Tibial nerve (tissue), 4 donors: ENCODE measurements at places on chromosomes 6 and 20. TPM values are rescaled to one million over a fixed set of nuclear protein-coding genes. Genes with fewer than 3 reads are reported as not detected.

Gene SNAP91
- not detected for total RNA-seq

Gene LY6G6F
- total RNA-seq = not detected

Gene PTGIS
- 31.5 TPM for total RNA-seq

Gene KHDC1L
- total RNA-seq = not detected

Gene OR2H2
- not detected for total RNA-seq

Gene WFDC5
- not detected for total RNA-seq

Gene VSX1
- total RNA-seq = not detected

Gene C6orf15
- not detected for total RNA-seq

Gene CALHM5
- 4.5 TPM for total RNA-seq

Gene LY6G6C
- not detected for total RNA-seq

Gene CDH4
- total RNA-seq = 0.78 TPM

Gene BPIFB2
- not detected for total RNA-seq

GRCh38 chr20:64027981-64028685 lies 7.8 kb upstream of the C20orf204 start:
- no peak overlapping the region for H3K27ac ChIP-seq
- DNase-seq = no peak
- peaks cover 100% of the 10 kb centered on the region for H3K36me3 ChIP-seq
- no peaks in the 10 kb centered on the region for H3K4me1 ChIP-seq
- H3K27me3 ChIP-seq = no peaks in the 10 kb centered on the region

GRCh38 chr6:34810017-34810882 lies 18.4 kb downstream of the BLTP3A start:
- no peak for DNase-seq
- no peaks in the 10 kb centered on the region for H3K4me1 ChIP-seq
- no peak overlapping the region for H3K4me3 ChIP-seq

GRCh38 chr6:136058852-136059251 lies 191.3 kb downstream of the MTFR2 start:
- H3K4me1 ChIP-seq = no peaks in the 10 kb centered on the region
- H3K27ac ChIP-seq = no peak overlapping the region
- no peaks in the 10 kb centered on the region for H3K36me3 ChIP-seq
- no peaks in the 10 kb centered on the region for H3K27me3 ChIP-seq

GRCh38 chr6:53647462-53648094 lies 18.0 kb downstream of the KLHL31 start:
- no peaks in the 10 kb centered on the region for H3K27me3 ChIP-seq
- no peaks in the 10 kb centered on the region for H3K36me3 ChIP-seq
- H3K4me1 ChIP-seq = no peaks in the 10 kb centered on the region
- H3K4me3 ChIP-seq = no peak overlapping the region

DNA sequence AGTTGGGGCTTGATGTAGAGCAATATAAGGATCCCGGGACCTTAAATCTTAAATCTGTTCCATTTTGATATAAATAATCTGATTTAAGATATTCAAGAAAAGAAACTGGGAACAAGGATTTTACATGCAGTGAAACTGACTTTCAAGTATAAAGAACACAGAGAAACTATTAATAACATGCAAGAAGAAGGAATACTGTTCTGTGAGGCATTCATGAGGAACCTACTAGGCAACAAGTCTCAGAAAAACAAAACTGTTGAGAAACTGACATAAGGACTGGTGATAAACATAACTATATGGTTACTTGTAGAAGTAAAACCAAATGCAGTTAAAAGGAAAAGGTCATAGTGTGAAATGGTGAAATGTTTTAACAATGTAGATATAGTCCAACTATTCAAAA lies 15.8 kb downstream of the HDDC2 start:
- no peak overlapping the region for H3K4me3 ChIP-seq
- no peak for DNase-seq
- H3K27me3 ChIP-seq = no peaks in the 10 kb centered on the region

DNA sequence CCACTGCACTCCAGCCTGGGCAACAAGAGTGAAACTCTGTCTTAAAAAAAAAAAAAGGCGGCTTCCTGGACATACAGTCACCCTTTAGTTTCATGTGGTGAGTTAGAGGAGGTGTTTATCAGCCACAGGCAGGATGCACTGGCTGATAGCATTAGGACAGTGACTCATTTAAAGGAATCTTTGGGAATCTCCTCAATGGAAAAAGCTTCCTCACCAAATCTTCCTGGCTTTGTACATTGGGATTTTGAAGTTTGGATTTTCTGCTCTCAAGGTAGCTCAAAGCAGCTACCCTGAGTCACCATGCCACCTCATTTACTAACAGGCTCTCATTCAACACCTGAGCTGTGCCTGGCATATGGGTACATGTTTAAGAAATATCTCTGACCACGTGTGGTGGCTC lies 20.2 kb downstream of the PRPH2 start:
- H3K36me3 ChIP-seq = no peaks in the 10 kb centered on the region
- H3K27ac ChIP-seq = no peak overlapping the region
- no peak overlapping the region for H3K4me3 ChIP-seq
- no peaks in the 10 kb centered on the region for H3K27me3 ChIP-seq
- no peak for DNase-seq
- H3K4me1 ChIP-seq = no peaks in the 10 kb centered on the region

GRCh38 chr6:165976684-165977083 lies 191.0 kb downstream of the TBXT start:
- no peaks in the 10 kb centered on the region for H3K36me3 ChIP-seq
- H3K27ac ChIP-seq = no peak overlapping the region
- H3K27me3 ChIP-seq = no peaks in the 10 kb centered on the region
- no peak overlapping the region for H3K4me3 ChIP-seq
- H3K4me1 ChIP-seq = no peaks in the 10 kb centered on the region
- no peak for DNase-seq

DNA sequence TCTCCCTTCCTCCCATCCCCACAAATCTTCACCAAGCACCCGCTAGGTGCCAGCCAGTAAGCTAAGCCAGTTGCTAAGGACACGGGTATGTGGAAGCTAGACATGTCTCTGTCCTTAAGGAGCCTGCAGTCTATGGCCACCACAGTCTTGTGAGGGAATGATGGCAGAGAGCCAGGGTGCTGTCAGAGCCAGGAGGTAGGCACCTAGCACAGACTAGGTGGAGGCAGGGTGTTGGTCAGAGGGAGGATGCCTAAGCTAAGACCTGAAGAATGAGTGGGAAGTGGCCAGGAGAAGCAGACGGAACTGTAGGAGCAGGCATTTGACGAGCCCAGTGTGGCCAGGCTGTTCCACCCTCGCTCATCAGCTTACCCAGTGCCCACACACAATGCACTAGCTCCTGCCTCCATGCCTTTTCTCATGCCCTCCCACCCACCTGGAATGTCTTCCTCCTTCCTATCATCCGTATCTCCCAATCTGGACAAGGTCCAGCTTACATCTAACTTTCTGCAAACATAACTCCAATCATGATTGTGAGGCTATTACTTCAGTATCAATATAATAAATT lies 125.6 kb downstream of the FOXC1 start:
- DNase-seq = no peak
- no peak overlapping the region for H3K27ac ChIP-seq
- H3K4me3 ChIP-seq = no peak overlapping the region
- H3K36me3 ChIP-seq = no peaks in the 10 kb centered on the region
- no peaks in the 10 kb centered on the region for H3K27me3 ChIP-seq
- no peaks in the 10 kb centered on the region for H3K4me1 ChIP-seq

DNA sequence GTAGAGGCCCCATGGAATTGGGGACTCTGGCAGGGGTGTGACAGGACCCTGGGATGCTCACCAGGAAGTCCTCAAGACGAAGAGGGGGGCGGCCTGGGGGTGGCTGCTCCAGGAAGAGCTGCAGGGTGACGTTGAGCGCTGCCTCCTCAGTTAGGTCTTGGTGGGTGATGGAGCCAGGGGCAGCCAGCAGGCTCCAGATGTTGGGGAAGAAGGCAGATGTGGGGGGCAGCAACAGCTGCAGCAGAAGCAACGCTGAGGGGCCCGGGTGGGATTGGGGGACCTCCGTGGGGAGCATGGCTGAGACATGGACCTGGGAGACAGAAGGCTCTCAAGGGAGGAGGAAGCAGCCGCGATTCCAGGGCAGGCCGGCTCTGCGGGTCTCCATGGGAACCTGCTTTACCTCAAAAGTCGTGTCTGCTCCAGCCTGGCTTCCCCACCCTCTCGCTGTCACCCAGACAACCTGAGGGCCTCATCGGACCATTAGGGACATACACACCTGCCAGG lies 591 bp downstream of the VWA7 start:
- no peak overlapping the region for H3K4me3 ChIP-seq
- H3K27ac ChIP-seq = no peak overlapping the region
- H3K27me3 ChIP-seq = no peaks in the 10 kb centered on the region
- H3K4me1 ChIP-seq = peaks cover 9% of the 10 kb centered on the region

DNA sequence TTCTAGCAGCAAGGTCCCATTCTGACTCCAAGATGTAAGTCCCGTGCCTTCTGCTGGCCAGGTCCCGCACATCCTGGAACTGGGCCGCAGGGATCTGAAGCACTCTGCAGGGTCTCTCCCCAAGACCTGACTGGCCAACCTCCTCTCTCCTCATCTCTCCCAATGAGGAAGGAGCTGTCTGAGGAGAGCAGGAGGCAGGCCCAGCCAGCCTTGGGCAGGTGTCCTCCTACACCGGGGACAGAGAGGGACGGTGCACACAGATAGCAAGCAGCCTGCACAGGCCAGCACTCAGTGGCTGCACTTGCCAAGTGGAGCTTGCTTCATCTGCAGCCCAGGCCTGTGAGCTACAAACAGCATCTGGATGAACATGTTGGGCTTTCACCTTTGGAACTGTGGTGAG lies 76.8 kb upstream of the CD93 start:
- no peak for DNase-seq
- no peak overlapping the region for H3K4me3 ChIP-seq
- H3K4me1 ChIP-seq = peaks cover 51% of the 10 kb centered on the region
- H3K27me3 ChIP-seq = no peaks in the 10 kb centered on the region
- no peaks in the 10 kb centered on the region for H3K36me3 ChIP-seq

DNA sequence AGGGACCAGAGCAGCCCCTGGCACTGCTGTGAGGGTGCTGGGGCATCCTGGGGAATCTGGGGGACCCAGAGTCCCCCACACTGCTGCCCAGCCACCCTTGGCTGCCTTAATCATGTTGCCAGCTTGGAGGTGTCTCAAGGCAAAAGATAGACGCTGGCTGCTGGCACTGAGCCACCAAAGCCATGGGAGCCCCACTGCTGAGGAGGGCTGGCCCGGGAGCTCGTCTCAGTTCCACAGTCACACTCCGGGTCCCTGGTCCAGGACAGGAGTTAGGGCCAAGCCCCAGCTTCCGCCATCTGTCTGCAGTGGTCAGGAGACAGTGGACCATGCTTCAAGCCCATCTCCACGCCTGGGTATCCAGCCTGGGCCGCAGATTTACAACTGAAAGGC lies 41.0 kb upstream of the HMGA1 start:
- H3K27me3 ChIP-seq = no peaks in the 10 kb centered on the region
- H3K36me3 ChIP-seq = no peaks in the 10 kb centered on the region
- peaks cover 13% of the 10 kb centered on the region for H3K4me1 ChIP-seq
- peak overlapping the region; percentile 39 for H3K27ac ChIP-seq
- DNase-seq = no peak

DNA sequence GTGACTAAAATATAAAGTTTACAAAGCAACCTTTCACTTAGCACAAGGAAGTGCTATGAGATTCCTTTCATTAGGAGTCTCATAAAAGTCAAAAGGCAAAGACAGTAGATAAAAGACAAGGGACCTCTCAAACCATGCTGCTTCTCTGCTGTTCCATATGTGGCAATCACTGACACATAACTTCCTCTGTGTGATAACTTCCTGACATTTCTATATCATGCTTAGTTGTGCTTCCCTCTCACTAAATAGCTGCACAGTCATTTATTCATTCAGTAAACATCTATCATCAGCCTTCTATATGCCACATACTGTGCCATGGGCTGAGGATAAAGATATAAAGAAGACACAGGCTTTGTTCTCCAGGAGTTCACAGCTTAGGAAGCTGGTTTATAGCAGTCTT lies 214.8 kb upstream of the GRIK2 start:
- H3K27me3 ChIP-seq = no peaks in the 10 kb centered on the region
- H3K27ac ChIP-seq = no peak overlapping the region
- H3K4me3 ChIP-seq = no peak overlapping the region
- H3K36me3 ChIP-seq = no peaks in the 10 kb centered on the region
- no peak for DNase-seq

DNA sequence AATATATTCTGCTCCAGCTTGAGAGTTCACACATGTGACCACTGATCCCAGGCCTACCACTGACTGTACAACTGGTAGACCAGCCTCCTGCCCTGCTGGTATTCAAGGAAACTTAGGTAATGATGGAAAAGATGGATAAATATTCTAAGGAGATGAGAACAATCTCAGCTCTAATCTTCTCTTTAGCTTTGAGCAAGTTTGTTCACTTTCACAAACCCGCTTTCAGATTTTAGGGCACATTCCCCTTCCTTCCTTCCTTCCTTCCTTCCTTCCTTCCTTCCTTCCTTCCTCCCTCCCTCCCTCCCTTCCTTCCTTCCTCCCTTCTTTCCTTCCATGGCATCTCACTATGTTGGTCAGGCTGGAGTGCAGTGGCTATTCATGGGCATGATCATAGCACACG lies 88.2 kb upstream of the PHACTR1 start:
- H3K36me3 ChIP-seq = no peaks in the 10 kb centered on the region
- DNase-seq = no peak
- H3K4me1 ChIP-seq = no peaks in the 10 kb centered on the region
- no peak overlapping the region for H3K27ac ChIP-seq
- no peak overlapping the region for H3K4me3 ChIP-seq
- H3K27me3 ChIP-seq = no peaks in the 10 kb centered on the region

DNA sequence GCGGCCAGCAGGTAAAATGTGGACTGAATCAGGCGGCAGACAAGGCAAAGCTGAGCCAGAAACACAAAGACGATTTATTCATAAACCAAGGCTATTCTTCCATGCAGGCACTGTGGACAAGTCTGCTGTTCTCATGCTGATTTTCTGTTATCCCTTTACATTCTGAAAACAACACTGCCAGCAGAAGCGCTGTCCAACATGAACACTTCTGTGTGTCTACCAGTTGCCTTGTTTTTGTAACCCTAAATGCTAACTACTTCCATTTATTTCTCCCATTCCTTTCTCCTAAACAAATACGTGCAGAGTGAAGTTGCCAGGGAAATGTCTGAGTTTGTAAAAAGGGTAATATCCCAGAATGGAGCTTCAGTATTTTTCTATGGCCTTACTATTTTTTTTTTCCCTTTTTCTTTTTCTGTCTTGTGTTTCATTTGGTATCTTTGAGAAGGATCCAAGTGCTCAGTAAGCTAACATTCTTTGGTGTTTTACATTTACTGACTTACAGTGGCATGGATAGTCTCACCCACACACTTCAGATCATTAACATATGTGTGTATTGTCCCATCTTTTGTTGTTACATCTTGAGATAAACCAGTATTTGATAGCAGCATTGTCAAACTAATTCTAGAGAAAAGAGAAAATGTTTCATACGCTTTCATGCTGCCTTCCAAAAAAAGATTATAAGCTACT lies 1308.9 kb upstream of the MAP3K7 start:
- H3K4me1 ChIP-seq = no peaks in the 10 kb centered on the region
- no peak overlapping the region for H3K27ac ChIP-seq
- no peak overlapping the region for H3K4me3 ChIP-seq
- no peaks in the 10 kb centered on the region for H3K27me3 ChIP-seq
- no peak for DNase-seq
- H3K36me3 ChIP-seq = no peaks in the 10 kb centered on the region

GRCh38 chr6:33861722-33862121 lies 57.9 kb upstream of the MLN start:
- H3K4me3 ChIP-seq = no peak overlapping the region
- DNase-seq = no peak
- H3K27ac ChIP-seq = no peak overlapping the region
- H3K36me3 ChIP-seq = no peaks in the 10 kb centered on the region
- H3K4me1 ChIP-seq = peaks cover 5% of the 10 kb centered on the region
